LHCN-M2 (cell line): ENCODE measurements at places on chromosomes 2 and 18. TPM values are rescaled to one million over a fixed set of nuclear protein-coding genes. Genes with fewer than 3 reads are reported as not detected.

SERPINB3 gene
- not detected in 2 replicates for total RNA-seq

PLEK gene
- total RNA-seq: not detected in 2 replicates

DHRS9 gene
- not detected in 2 replicates for total RNA-seq

HOXD3 gene
- total RNA-seq: not detected in 2 replicates

TLX2 gene
- total RNA-seq: 0.46 and 1.1 TPM in 2 replicates

CRYGC gene
- not detected in 2 replicates for total RNA-seq

UGT1A8 gene
- total RNA-seq: not detected in 2 replicates

CLEC4F gene
- not detected in 2 replicates for total RNA-seq

AKAIN1 gene
- not detected in 2 replicates for total RNA-seq

HTR2B gene
- total RNA-seq: 0.13 and 0.52 TPM in 2 replicates

NXPH2 gene
- not detected in 2 replicates for total RNA-seq

KCNS3 gene
- 1.1 and 3.4 TPM in 2 replicates for total RNA-seq

GAREM2 gene
- 1.2 and 1.3 TPM in 2 replicates for total RNA-seq

PCARE gene
- not detected in 2 replicates for total RNA-seq
